ENCODE measurements at places on chromosomes 2 and 18.

- peak; percentile 58 for DNase-seq
Observed at GRCh38 chr2:32627441-32627813, 423 bp upstream of the TTC27 start.

DNA sequence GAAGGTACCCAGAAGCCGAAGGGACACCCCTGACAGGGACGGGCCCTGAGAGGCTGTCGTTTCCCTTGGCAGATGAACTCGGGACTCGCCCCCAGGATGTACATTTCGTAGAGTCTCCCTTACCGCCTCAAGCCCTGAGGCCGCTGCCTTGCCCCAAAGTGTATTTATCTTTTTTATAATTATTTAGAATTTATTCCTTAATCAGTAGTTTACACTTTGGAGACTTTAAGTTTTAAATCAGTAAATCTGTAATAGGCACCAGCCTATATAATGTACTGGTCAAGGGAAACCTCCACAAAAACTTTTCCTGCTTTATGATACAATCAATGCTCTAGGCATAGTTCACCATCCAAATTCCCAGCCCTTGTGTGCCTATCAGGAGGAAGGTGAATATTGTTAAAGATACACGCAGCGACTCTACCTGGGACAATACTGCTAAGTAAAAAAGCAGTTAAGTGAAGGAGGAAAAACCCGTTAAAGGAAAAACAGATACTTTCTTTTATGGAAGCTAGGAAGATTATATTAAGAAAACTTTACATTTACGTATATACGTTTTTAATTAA is 848 bp downstream of the VRK2 start:
- no peak for DNase-seq

GRCh38 chr2:225112362-225113126 is 70.3 kb upstream of the DOCK10 start:
- DNase-seq: no peak

DNA sequence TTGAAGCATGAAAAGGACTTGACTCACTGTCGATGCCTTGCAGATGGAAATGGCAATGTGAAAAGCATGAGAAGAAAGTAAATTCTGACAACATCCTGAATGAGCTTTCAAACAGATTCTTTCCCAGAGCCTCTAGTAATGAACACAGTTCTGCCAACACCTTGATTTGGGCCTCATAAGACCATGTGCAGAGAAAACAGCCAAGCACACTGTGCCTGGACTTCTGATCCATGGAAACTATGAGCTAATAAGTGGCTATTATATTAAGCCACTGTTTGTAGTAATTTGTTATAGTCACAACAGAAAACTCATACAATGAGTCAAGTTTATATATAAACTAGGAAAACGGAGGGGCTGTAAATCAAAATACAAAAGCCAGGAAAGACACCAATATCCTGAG is 477.3 kb downstream of the MBD2 start:
- DNase-seq: no peak

DNA sequence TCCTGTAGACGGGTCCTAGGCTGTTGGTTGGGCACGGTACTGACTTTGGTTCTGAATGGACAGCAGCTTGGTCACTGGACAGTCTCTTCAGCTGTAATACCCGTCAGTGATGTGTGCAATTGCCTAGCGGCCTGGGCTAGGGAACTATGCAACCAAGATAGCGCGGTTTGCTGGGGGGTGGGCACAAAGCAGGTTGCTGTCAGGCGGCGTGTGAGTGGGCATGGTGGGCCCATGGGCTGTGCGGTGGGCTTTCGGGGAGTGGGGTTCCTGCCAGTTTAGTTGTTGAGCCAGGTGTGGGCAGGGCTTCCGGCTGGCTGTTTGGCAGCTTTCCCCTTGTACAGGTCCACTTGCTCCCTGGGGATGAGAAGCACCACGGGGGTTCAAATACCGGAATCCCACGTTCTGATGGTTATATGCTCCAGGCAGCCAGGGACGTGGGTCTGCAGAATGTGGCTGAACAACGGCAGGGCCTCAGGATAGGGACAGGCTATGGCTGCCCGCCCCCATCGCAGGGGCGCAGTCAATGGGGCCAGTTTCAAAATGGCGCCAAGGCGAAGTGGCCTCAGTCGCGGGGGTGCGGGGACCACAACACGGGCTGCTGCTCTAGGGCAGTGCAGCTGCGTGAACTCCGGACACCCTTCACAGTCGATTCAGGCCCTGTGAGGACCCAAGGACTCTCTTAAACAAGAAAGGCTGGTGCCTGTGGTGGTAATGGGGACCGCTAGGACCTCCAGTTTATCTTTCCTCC is 407.5 kb upstream of the FIGN start:
- DNase-seq: no peak

DNA sequence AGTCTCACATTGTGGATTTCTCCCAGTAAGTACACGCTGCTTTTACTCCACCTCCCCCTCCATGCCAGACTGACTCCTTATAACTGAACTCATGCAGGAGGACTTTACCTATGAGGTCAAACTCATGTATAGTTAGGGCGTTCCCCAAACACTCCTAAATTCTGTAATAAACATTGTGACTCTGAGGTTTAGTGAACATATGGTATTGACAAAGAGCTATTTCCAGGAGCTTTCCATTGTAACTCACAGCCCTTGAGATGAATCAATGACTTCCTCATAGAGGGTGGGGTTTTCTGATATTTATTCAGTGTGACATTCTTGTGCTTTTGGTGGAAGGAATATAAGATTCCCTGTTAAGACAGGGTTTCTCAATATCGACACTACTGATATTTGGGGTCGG is 337.4 kb upstream of the SLC14A2 start:
- DNase-seq: no peak

- no peak for DNase-seq
Observed at GRCh38 chr2:126378176-126378575, 277.8 kb upstream of the GYPC start.

- no peak for DNase-seq
Observed at GRCh38 chr2:48415836-48416515, 114.0 kb upstream of the STON1 start.

- peak; percentile 80 for DNase-seq
Observed at GRCh38 chr2:176565641-176566323, 296.5 kb downstream of the MTX2 start.

DNA sequence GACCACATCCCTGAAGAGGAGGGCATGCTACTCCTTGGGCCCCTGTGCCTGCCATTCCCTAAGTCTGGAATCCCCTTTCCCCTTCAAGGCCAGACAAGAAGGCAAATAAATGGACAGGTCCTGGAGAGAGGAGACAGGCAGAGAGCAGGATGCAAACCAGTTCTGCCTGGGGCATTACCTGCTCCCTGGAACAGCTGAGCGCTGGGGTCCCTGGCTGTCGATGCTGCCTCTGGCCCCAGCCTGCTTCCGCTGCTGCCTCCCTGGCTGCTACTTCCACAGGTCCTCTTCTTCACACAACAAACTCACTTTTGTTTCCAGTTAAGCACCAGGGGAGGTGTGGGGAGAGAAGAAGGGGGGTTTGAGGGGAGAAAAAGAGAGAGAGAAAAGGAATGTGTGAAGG is 53.1 kb downstream of the SLC4A5 start:
- DNase-seq: no peak

Data from femur (tissue), 1 donor.